ENCODE measurements at places on chromosomes 4 and X. TPM values are rescaled to one million over a fixed set of nuclear protein-coding genes. Genes with fewer than 3 reads are reported as not detected.

Gene PDCL2
- total RNA-seq, result not detected

Gene CFAP47
- not detected for total RNA-seq

Gene LRP2BP
- total RNA-seq, result 0.21 TPM

Gene XIAP
- total RNA-seq, result 32.8 TPM

Gene COL25A1
- not detected for total RNA-seq

Data from activated T-cell treated with anti-CD3 and anti-CD28 coated beads, Interleukin-2, amount 50 U/mL, for 4 hours (primary cell).